ENCODE measurements at places on chromosomes 12 and 14.

DNA sequence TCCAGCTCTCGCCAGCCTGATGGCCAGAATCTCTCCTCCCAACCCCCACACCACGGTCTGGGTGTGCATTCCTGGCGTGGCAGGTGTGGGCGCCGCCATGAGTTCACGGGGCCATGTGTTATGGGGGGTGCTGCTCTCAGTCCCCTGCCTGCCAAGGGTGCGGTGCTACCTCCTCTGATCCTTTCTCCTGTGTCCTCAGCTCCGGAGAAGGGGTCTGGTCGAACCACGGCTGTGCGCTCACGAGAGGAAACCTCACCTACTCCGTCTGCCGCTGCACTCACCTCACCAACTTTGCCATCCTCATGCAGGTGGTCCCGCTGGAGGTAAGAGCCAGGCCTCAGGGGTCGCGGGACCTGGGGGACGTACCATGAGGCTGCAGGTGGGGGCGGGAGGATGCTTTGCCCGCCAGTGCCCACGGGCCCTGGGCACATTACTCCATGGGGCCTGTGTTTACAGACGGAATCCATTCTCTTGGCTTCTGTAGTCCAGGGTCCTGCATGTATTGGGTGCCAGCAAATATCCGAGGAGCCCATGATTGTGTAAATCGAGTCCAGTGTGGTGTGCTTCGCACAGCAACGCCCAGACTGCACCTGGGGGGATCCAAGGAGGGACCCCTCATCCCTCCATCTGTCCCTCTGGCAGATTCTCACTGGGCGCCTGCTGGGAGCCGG is 130.8 kb downstream of the ADGRD1 start:
- no peak for DNase-seq

DNA sequence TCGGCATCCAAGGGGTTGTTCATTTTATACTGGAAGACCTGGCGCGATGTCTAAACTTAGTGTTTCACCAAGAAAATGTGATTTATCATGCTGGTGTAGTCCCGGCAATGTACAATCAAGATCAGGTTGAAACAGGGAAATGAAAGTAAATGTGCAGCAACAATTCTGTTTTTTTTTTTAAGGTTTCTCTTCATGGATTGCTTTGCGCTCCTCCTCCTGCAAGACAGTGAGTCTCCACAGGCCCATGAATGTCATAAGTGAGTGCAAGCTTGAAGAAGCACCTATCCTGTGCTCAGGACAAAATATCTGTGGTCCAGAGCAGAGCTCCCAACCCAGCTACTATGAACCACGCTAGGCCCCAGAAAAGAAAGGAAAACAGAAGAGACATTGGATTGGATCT is 143.4 kb downstream of the KCNK10 start:
- no peak for DNase-seq

DNA sequence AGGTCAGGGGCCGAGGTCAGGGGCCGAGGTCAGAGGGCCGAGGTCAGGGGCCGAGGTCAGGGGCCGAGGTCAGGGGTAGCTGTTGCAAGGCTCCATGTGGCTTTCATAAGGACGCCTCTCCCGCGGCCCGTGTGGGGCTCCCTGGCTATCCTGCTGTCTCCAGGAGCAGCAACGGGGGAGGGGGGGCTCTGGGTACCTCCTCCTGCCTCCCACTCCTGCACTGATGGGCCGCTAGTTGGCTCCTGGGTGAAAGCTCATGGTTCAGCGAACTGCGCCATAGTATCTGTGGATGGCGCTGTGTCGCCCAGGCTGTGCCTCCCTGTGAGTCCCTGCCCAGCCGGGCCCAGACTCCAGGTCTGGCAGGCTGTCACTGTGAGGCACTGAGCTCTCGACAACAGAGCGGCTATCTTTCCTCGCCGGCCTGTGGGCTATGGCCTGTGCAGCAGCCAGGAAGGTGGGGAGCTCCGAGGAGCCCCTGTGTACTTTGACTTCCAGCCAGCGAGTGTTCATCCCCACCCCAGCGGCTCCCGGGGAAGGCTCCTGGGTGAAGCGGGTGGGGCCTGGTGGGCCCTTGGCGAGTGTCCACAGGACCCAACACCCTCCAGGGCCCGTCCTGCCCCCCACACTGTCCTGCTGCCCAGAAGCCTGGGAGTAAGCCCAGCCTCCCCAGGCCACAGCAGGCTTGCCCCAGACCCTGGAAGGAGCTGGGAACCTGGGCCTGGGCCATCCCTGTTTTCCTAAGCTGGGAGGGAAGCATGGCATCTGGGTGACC is 8.1 kb downstream of the RFLNA start:
- DNase-seq: no peak

- DNase-seq: no peak
Observed at GRCh38 chr12:63814146-63814772, 30.2 kb upstream of the SRGAP1 start.

GRCh38 chr12:122062832-122063693 is 15.5 kb upstream of the MLXIP start:
- DNase-seq: peak; percentile 35

DNA sequence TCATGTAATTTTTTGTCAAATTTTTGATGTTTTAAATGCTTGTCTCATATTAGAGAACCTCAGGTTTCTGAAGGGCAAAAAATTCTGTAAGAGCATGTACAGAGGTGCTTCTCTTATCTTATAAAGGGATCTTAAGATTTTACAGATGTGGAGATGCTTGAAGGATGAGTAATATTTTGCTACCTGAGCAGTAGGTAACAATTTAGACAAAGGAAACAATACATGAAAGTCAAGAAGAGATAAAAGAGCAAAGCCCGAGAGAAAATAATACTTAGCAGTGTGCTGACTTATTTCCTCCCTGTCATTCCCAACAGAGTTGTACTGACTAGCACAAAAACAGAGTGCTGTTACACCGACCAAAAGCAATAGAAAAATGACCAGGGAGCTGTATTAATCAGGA is 98.1 kb upstream of the PTPRR start:
- no peak for DNase-seq

DNA sequence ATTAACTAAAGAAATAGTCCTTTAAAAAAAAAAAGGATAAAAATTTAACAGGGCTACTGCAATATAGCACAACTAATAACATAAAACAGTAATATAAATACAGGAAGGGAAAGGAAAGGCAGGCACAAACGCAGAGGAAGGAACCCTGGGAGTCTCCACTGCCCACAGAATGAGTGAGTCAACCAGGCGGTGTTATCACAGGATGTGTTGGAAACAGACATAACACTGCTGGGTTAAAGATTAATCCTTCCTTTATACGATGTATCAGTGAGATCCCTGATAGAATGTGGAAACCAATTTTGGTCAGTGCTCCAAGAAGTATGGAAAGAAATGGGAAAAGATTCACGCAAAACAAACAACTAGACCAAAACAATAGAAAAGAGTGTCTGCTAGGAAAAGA is 47.9 kb downstream of the FGD6 start:
- DNase-seq: peak; percentile 38

- no peak for DNase-seq
Observed at GRCh38 chr12:46267825-46268582, 839 bp downstream of the SLC38A1 start.

- no peak for DNase-seq
Observed at GRCh38 chr14:74347097-74347794, 1.0 kb upstream of the VRTN start.

GRCh38 chr12:51866762-51867161 is 18.2 kb upstream of the FIGNL2 start:
- DNase-seq: no peak

- no peak for DNase-seq
Observed at GRCh38 chr14:36383767-36384431, 63.5 kb upstream of the MBIP start.

DNA sequence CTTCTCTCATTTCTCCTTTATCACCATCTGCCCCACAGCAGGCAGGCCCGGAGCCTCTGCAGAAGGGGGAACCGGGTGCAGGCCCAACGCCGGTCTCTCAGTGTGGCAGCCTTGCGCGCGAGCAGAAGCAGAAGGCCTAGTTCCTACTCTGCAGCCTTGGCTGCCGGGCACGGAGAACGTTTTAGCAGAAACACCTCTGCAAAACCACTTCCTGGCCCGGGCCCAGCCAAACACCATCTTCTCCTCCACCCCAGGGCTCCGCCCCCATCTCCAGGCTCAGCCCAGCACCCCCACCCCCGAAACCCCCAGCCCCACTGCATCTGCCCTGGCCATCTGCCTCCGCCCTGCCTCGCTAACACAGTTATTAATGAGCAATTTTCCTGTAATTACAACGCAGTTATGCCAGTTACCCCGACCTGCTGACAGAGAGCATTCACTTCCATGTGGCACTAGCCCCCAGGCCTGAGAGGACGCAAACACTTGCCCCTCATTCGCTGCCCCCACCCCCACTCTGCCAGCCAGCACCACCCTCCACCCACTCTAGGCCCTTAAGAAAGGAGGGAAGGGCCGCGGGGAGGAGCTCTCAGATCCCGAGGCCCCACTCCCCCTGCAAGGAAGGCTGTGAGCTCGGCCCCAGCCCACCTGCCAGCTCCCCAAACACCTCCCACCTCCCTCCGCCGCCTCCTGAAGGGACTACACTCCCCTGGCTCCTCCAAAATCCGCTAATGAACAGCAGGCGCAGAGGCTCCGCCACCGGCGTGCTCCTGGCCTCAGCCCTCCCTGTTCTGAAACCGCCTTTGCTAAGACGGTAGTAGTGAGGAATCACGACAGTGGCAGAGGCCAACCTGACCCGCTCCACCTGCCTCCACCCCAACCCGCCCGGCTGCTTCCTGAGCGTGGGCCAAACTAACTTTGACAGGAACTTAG is 44.7 kb upstream of the FBRSL1 start:
- DNase-seq: peak; percentile 15

- DNase-seq: no peak
Observed at GRCh38 chr12:120851944-120852343, 52.2 kb downstream of the SPPL3 start.

DNA sequence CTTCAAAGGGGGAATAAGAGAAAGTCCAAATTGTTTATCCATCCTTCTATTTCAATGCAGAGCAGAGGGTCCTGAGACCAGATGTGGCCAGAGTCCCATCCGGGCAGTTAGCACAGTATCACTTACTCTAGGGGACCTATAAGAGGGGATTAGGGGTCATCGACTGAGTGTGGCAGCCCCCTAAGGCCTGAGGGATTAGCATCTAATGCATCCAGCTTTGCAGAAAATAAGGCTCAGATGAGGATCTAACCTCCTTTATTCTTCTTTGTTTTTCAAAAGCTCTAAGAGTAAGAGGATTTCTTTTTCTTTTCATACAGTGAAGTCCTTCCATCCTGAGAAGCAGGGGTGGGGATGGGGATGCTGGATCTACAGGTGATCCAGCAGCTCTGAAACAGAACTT is 43.5 kb downstream of the NEUROD4 start:
- no peak for DNase-seq

GRCh38 chr14:58815794-58816193 is 178.0 kb downstream of the DACT1 start:
- DNase-seq: no peak

DNA sequence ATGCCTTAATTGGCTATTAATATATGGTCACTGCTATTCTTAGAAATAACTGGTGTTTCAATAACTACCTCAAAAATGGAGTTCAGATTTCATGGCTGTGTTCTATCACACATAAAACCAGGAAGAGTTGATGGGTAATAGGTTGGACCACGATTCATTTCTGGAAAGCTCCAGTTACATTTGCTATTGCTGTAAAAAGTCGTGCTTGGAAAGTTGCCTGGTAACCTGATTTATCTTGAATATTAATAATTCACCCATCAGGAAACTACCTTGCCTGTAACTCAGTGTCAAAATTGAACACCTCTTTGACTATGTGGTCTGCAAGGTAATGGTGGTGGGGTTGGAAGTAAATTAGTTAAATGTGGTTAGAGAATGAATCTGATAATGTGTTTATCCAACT is 104.7 kb upstream of the IFNG-AS1 start:
- no peak for DNase-seq

GRCh38 chr12:75715323-75715644 is 203.9 kb upstream of the KRR1 start:
- DNase-seq: no peak

DNA sequence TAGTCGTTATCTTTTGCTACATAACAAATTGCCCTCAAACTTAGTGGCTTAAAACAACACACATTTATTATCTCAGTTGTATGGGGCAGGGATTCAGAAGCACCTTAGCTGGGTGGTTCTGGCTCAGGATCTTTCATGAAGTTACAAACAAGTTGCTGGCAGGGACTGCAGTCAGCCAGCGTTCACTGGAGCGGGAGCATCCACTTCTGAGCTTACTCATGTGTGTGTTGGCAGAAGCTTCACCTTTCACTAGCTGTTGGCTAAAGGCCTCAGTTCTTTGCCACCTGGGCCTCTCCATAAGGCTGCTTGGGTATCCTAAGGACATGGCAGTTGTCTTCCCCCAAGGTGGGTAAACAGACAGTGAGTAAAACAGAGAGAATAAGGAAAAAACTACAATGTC is 365.7 kb downstream of the RPS29 start:
- no peak for DNase-seq

- peak; percentile 65 for DNase-seq
Observed at GRCh38 chr14:52446355-52446754, 106.0 kb downstream of the TXNDC16 start.

DNA sequence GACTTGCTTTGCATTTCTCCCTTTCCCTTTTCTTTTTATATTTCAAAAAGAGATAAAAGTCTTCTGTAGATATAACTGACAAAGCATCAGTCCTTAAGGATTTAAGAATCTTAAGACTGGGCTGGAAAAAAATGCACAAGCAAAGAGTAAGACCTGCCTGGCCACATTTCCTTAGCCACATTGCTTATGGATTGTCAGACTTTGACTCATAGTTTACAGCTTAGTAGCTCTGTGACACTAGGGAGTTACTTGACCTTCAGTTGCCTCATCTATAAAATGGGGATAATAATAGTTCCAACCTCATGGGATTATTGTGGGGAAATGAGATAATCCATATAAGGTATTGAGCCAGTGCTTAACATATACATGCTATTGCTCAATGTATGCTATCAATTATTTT is 66.4 kb upstream of the STK38L start:
- DNase-seq: no peak

DNA sequence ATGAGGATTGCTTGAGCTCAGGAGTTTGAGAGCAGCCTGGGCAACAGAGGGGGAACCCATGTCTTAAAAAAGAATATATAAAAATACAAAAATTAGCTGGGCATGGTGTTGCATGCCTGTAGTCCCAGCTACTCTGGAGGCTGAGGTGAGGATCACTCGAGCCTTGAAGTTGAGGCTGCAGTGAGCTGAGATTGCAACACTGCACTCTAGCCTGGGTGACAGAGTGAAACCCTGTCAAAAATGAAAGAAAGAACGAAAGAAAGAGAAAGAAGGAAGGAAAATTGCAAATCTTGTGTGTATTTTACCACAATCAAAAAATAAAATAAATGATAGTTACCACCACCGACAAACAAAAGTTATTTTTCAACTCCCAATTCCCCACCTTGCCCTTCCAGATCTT is 45.3 kb downstream of the SPRING1 start:
- no peak for DNase-seq
